ENCODE measurements at places on chromosomes 12 and 14.

DNA sequence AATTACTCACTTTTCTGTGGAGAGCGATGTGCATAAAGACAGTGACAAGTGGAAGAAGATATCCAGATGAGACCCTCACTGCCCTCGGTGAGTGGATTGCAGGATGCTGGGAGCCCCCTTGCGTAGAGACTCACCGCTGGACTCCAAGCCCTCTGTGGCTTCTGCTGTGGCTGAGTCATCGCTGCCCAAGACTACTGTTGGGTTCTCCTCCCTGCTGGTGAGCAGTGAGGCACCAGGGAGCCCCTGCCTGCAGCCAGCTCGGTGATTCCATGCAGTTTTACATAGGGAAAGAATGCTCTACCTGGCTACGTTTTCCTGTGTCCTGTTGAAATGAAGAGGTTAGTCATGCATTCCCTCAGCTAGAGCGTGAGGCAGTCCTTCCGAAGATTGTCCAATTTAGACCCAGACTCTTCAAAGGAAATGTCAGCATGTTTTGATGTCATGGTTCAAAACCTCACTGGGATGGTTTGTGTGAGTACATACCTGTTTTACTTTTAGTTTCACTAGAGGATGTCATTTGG, 28.2 kb downstream of the TRAF3 start:
- DNase-seq, result peak; percentile 54

DNA sequence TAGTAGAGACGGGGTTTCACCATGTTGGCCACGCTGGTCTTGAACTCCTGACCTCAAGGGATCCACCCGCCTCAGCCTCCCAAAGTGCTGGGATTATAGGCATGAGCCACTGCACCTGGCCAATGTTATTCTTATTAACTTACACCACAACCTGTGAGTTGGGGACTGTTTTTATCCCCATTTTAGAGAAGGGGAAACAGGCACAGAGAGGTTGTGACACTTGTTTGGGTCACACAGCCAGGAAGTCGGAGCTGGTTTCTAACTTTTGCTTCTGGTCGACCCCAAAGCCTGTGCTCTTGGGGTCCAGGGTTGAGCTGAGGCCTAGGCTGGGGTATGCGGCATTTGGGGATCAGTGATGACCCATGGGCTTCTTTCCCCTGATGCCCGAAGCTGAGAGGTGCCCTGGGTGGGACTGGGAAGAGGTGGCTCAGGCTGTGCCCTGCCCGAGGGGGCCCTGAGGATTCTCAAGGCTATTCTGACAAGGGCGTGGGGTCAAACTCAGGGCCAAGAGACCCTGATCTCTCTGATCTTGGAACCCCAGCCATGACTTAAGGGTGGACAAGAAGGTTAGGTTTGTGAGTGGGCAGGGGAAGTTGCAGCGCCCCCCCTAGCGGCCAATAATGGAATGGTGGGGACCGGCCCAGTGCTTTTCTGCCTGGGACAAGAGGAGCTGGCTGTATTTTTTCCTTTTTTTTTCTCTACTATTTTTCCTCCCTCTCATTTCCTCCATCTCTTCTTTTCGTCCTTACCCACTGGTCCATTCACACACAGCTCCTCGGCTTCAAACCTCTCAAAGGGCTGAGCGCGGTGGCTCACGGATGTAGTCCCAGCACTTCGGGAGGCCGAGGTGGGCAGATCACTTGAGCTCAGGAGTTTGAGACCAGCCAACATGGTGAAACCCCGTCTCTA, 3.0 kb downstream of the SDSL start:
- peak; percentile 62 for DNase-seq

- DNase-seq, result no peak
Measured at GRCh38 chr12:29159661-29160060, 10.6 kb downstream of the FAR2 start.

- no peak for DNase-seq
Measured at GRCh38 chr14:94921456-94921855, 151.5 kb upstream of the GSC start.

- DNase-seq, result no peak
Measured at GRCh38 chr14:89325299-89325883, 91.6 kb downstream of the FOXN3 start.

DNA sequence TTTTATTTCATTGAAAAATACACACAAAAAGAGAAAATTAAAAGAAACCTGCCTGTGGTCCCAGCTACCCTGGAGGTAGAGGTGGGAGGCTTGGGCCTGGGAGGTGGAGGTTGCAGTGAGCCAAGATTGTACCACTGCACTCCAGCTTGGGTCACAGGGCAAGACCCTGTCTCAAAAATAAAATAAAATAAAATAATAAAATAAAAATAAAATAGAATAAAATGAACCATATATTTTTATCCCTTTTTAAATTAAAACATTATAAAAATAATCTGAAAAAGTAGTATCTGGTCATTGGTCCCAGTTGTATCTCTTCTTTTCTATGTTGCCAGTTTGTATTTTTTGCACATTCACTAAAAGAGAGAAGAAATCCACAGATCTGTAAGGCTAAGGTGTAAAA, 16.7 kb upstream of the FAM234B start:
- no peak for DNase-seq

DNA sequence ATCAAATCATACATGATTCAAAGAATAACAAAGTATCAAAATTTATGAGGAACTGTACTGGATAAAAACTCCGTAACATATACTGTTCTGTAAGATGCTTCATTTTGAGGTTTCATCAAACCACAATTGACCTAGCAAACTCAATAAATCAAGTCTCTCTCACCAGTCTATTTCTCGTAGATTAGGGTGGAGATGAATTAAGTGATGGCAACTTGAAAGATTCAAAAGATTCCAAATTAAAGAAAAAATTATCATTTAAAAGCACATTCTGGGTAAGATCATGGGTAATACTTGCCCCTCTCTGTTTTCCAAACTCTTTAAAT, 74.4 kb downstream of the PAPLN start:
- no peak for DNase-seq

GRCh38 chr12:91172096-91172495, 10.5 kb downstream of the DCN start:
- no peak for DNase-seq

DNA sequence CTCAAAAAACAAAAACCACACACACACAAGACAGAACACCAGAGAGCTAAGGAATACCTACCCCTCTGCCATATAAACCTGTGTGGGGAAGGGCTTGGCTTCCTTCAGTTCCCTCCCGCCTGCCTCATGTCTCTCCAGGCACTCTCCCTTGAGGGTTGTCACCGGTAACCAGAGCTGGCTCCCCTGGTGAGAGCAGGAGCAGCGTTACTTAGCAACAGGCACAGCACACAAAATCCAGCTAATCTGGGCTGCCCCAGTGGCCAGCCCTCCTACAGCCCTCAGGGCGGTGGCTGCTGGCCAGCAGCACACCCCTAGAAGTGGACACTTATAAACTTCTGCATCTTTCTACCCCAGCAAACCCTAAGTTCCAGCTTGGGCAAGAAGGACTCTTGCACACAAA, 21.6 kb upstream of the NR4A1 start:
- DNase-seq, result no peak

DNA sequence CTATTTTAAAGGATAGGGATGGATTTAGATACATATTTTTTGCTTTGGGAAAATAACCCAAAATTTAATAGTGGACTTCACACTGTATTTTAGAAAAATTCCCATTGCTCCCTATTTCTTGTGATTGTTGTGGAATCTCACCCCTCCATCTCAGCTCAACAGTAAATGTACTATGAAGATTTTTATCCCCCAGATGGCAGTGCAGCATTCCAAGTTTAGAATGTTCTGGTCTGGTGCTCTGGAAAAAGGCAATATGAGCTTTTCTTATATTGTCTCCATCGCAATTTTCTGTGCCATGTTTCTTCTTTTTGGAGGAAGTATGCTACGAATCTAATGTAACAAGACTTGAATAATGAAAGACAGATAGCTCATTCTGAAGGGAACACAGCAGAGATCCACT, 471.7 kb upstream of the SYT1 start:
- DNase-seq, result no peak

DNA sequence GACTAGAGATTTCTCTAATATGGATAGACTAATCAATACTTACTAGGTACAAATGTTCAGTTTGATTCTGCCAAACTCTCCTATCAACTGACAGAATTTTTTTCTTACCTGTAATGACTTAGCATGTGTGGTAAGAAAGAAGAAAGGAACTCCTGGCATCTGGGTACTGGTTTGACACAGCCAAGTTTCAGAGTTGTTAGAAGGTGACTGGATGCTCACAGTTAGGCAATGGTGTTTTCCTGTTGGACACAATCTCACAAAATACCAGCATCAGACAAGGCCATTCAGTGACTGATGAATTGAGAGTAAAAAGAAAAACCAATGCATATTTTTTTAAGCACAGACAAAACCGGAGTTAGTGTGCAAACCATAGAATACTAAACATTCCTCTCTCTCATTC, 4.2 kb downstream of the MUCL1 start:
- no peak for DNase-seq

- no peak for DNase-seq
Measured at GRCh38 chr12:57118711-57119271, 7.6 kb upstream of the STAT6 start.

- DNase-seq, result peak; percentile 72
Measured at GRCh38 chr12:70590051-70590450, 47.2 kb downstream of the PTPRB start.

DNA sequence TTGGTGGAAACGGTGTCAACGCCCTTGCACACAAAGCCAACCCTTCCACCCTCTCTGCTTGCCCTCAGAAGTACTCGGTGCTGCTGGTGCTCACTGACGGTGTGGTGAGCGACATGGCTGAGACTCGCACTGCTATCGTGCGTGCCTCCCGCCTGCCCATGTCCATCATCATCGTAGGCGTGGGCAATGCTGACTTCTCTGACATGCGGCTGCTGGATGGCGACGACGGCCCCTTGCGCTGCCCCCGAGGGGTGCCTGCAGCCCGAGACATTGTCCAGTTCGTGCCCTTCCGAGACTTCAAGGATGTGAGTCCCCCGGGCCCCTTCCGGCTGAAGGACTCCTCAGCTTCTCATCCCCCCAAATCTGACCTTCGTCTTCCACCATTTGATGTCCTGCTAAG, 5.7 kb downstream of the CPNE6 start:
- no peak for DNase-seq

- peak; percentile 62 for DNase-seq
Measured at GRCh38 chr12:110245369-110245772, 35.7 kb upstream of the ATP2A2 start.

- no peak for DNase-seq
Measured at GRCh38 chr12:93879476-93880421, 202.6 kb downstream of the CRADD start.

DNA sequence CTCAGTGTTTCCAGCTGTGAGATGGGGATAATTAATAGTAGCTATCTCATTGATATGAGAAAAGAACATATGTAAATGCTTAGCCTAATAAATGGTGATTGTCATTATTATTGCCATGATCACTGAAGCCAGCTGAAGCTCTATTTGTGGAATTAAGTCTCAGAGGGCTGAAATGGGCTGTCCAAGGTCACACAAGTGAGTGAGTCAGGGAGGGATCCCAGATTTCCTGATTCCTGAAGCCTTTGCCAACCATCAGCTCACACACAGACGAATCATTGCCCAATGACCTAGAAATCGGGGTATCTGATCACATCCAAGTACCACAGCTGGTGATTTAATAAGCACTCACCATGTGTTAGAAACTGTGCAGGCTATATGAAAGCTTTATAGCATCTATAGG, 21.6 kb upstream of the TMEM229B start:
- DNase-seq, result no peak

- no peak for DNase-seq
Measured at GRCh38 chr12:104484079-104484478, 27.3 kb downstream of the CHST11 start.

DNA sequence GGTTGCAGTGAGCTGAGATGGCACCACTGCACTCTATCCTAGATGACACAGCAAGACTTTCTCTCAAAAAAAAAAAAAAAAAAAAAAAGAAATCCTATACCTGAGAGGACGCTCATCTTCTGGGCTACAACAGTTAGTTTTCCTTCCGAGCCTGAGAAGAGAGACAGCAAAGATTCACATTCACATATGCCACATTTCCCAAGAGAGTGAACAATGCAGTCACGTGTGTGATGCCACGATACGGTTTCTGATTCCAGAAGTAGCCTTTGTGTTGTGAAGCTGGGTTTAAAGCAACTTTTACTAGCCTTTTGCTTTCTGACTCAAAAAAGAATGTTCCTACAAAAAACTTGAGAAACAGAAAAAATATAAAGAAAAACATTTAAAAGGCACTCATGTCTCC, 19.5 kb downstream of the GCN1 start:
- DNase-seq, result no peak

DNA sequence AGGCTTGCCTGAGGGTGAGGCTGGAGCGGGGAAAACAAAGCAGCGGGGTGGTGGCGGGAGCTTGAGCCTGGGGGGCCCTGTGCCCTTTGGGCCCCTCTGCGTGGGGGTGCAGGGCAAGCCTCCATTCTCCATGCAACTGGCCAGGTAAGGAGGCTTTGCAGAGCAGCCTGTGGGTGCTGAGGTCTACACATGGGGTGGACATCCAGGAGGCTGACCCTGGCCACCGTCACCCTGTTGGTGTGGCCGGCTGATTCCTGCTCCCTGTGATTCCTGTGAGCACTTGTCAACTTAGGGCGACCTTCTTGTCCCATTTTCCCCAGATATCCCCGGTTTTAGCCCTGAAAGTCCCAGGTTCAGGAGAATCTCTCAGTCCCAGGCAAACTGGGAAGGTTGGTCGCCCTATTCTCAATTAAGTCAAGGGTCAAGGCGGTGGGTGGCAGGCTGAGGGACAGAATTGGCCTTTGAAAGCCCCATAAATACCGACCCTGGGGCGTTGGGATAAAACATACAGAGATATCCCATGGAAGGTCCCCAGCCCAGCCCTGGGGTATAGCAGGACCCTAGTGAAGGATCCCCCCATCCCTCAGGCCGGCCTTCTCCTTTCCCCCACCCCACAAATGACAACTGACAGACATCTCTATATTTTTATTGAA, 70.5 kb downstream of the PRIMA1 start:
- DNase-seq, result no peak

DNA sequence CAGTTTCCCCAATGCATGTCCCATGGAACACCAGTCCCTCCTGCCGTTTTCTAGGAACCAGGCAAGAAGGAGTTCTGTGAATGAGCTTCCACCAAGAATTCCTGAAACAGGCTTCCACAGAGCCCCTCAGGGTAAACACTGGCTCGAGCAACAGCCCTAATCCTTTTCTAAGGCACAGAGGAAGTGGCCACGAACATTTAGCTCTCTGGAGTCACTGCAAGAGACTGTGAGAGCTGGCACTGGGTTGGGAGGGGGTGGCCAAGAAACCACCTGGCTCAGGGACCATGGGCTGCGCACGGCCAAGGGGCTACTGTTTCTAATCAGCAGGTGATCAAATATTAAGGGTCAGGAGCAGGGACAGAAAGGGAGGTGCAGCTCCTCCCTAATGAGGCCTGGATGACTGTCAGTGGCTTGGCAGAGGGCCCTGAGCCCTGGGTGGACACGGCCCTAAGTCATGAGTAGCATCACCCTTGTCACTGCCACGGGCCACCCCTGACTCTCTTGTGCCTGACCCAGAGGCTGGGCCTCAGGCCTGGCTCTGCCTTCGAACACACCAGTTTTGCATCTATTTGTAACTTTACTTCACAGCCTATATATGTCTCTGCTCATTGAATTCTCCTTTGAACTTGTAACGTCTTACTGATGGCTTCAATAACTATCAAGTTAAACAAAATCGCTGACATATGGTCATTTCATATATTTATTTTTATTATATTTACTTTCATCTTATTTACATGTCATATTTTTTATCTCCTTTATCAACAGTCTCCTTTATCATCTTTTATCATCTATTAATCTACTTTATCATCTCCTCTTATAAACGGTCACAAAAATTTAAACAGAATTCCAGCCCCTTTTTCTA, 154.0 kb downstream of the DICER1 start:
- no peak for DNase-seq

GRCh38 chr14:42173206-42173605, 566.5 kb downstream of the LRFN5 start:
- no peak for DNase-seq

GRCh38 chr12:122725452-122726079, 5.1 kb downstream of the HCAR1 start:
- no peak for DNase-seq
